ENCODE measurements at places on chromosomes 6 and 20.
A peak's percentile ranks its signal among the peaks of the same experiment; 100 is the strongest.

GRCh38 chr6:123898665-123899064 lies 95.0 kb downstream of the NKAIN2 start:
- no peak for ATAC-seq

GRCh38 chr20:21373436-21373835 lies 23.9 kb downstream of the NKX2-4 start:
- no peak for ATAC-seq

GRCh38 chr6:394641-395289 lies 3.2 kb downstream of the IRF4 start:
- no peak for ATAC-seq

- no peak for ATAC-seq
Observed at GRCh38 chr6:113169484-113169883, 687.7 kb upstream of the MARCKS start.

- peak; percentile 18 for ATAC-seq
Observed at GRCh38 chr20:62691487-62691886, 17.1 kb upstream of the NTSR1 start.
